Choroid plexus epithelial cell (primary cell): ENCODE measurements at places on chromosomes 6 and 20.

- no peak for DNase-seq
Observed at GRCh38 chr6:94478133-94479005, 1059.0 kb upstream of the EPHA7 start.

DNA sequence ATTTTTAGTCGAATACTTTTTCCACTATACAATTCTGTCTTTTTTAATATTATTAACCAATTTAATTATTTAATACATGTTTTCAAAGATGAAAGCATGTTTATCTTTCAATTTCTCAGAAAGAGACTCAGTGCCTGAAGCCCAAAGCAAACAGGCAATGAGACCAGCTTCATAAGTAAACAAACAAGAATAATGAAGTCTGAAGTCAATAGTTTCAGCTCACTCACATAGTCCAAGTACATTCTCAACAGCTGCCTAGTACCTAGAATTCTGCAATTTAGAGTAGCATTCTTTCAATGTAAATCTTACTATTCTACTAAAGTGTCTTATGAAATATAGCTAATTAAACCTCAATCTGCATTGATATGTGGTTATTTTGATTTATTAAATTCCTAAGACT, 626.5 kb upstream of the NRSN1 start:
- DNase-seq, result no peak

GRCh38 chr20:23586735-23587525, 18.6 kb upstream of the CST9L start:
- DNase-seq, result no peak

DNA sequence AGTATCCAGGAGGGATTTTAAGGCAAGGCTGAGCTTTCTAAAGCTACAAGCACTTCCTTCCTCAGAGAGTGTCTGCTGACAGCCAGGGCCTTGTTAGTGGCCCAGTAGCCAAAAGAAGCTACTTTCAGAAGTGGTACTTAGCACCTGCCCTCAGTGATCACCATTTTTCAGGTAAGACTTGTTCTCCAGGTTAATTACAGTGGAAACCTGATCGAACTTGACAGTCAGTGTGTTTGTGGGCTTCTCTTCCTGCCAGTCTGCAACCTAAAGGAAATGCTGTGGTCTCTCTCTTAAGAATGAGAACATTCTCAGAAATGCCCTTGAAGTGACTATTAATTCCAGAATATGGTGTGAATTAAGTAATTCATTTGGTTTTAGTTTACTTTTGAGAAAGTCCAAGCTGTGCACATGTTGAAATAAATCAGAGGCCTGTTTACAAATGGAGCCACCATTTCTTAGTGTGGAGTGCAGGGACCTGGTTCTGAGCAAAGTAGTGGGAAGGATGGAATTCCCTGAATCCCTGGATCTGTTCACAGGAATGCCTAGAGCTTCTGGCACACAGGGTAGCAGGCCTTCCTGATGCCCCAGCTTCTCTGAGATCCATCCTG, 185.3 kb upstream of the AGPAT4 start:
- DNase-seq, result no peak

- DNase-seq, result no peak
Observed at GRCh38 chr6:34349211-34349610, 43.3 kb downstream of the NUDT3 start.

DNA sequence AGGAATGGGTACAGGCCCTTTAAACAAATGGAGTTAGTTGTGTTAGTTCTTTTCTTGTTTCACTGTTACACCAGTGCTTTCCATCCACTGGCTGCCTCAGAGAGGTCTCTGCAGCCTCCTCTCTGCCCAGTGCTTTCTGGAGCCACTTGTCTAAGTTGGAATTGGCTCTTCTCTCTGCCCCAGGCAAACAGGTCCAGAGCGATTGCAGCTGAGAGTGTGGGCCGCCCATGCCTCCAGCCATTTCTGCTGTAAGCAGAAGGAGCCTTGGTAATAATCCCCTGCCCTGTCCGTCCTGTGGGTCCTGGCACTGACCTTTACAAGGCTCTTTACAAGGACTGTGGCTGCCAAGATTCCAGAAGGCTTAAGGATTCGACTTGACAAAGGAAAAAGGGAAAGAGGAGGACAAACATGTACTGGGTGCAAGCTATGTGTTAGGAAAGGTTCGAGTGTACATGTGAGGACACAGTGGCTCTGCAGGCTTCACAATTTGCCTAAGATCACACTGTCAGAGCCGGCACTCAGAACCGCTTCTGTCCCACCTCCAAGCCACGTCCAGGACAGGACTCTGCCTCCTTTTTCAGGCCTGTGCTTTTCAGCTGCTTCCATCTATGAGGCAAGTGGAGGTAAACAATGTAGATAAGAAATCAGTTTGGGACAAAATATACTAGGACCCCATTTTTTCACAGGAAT, 88.5 kb downstream of the POPDC3 start:
- DNase-seq, result no peak

DNA sequence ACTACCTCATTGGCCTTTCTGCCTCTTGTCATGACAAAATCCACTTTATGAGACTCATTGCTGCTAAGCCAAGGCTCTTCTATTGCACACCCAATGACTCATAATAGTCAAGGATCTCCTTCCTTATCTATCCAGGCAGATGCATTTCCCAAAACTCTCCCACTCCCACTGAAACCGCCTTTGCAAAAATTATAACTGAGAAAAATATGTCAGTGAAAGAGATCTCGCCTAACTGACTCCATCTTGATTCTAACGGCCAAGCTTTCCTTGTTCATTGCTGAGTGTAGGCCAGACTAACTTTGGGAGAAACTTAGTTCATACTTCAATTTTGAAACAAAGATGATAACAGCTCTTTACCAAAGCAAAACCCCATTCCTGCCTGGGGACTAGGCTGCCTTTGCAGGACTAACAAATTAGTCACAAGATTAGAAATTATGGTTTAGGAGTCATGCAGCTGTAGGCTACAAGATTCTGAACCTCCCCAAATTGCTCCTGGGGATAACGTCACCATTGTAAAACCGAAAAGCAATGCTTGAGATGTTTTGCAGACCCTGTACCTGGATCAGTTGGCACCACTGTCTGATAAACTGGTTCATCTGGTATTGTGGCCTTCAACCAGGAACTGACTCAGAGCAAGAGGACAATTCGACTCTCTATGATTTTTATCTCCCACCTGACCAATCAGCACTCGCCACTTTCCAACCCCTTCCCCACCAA, 47.1 kb downstream of the HAO1 start:
- no peak for DNase-seq
